ENCODE measurements at places on chromosomes 7 and 10.

DNA sequence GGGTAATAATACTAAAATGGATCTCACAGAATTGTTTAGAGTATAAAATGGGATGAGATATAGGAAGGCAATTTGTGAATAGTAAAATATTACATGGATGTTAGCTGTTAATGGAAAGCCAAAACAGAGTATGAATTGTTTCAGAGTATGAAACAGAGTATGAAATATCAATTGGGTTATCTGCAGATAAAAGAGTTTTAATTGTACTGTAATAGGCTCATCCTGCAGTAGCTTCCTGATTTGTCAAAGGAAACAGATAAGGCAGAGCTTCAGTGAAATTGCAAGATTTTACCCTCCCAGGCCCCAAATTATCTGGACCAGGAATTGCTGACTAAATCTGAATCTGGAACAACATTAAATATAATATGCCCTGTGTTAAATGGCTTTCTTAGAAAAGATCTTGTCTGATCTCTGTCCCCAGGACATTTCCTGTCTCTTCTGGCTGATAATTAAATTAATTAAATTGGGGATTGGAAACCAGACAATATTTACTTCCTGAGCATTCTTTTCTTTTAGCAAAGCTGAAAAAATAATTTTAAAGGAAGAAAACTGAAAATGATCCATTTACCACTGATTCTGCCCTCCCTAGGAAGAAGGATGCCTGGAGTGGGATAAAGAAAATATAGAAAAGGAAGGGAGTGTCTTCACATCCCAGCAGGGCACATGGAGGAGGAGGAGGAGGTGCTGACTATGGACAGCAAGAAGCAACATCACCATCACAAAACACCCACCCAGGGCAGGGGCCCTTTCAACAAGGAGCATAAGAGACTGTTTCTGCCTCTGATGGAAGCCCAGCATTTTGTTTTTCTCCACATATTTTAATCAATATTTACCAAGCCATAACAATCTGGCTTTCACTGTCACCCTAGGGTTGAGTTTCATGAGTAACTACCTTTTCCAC, 18.5 kb downstream of the PTN start:
- DNase-seq, result no peak

DNA sequence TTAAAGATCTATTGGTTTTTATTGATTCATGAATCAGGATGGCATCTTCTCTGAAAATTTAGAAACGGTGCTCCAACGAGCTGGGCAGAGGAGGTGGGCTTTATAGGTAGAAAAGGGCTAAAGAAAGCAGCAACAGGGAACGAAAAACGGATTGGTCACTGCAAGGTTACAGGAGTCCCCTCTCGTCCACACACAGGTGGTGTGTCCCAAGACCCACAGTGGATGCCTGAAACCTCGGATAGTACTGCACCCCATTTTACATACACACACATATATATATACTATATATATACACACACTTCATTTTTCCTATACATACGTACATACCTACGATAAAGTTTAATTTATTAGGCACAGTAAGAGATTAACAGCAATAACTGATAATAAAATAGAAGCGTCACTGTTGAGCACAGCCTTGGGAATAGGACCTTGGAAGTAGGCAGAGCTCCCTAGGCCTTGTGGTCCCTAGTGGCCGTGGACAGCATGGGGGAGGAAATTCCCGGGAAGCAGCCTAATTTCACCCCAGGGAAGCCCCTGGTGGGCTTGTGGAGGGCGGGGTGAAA, 737 bp upstream of the NUB1 start:
- DNase-seq, result no peak

- DNase-seq, result no peak
Observed at GRCh38 chr10:129397198-129397974, 69.7 kb upstream of the MGMT start.

- no peak for DNase-seq
Observed at GRCh38 chr10:60139290-60139689, 232.9 kb upstream of the CCDC6 start.

DNA sequence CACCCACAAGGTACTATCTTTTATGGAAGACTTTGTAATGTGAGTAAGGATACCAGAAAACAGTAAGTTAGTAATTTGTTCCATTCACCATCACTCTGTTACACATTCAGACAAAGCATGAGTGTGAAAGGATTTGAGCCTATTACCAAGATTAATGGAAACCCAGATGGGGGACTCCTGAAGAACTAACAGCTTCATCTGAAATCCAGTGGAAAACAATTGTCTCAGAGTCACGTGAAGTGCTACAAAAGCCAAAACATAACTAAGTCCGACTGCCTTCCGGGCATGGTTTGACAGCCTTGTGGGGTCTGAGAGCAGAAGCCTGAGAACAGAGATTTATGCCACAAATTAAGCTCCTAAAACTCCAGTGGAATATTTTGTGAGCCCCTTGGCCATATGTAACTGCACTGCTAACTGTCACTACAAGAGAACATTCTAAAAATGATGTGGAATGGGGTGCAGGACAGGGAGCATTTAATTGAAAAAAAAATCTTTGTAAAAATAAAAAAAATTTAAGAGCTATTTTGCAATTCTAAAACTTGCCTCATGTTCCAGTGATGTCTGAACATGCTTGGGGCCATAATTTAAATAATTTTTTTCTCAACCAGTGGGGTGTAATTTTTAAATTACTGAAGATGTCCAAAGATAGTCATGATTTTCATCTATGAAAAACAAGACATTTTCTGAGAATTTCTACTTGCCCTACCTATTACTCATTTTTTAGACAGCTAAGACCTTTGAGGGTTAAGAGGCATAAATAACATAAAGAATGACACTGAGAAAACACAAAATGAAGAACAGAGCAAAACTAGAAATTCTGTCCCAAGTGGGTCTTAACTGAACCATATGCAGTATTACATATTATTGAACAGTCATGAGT, 555.0 kb downstream of the INHBA start:
- DNase-seq, result peak; percentile 55

DNA sequence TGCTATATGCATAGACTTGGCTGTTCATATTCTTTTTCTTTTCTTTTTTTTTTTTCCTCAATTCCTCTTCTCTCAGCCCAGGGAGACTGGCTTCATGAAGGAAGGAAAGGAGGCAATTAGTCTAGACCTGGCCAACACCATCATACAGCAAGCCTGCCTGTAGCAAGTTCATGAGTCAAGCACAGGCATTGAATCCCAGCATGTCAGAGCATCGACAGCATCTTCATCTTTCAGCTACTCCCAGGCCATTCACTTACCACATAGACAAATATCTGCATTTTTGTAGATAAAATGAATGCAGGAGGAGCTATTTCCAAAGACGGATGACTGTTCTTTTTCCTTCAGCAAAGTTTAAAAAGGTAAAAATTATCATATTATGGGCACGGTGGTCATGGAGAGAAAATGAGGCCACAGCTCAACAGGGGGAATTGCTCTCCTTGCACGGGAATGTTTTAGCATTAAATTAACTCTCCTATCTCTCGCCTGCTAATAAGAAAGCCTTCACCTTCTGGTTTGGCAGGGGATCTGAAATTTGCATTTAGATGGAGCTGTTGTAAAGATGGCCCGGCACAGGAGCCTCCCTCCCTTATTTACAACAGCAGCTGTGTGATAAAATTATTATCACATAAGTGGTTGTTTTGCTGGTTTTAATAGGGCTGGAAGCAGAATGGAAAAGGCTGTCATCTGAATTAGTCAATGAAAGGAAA, 626.5 kb upstream of the AUTS2 start:
- peak; percentile 34 for DNase-seq

DNA sequence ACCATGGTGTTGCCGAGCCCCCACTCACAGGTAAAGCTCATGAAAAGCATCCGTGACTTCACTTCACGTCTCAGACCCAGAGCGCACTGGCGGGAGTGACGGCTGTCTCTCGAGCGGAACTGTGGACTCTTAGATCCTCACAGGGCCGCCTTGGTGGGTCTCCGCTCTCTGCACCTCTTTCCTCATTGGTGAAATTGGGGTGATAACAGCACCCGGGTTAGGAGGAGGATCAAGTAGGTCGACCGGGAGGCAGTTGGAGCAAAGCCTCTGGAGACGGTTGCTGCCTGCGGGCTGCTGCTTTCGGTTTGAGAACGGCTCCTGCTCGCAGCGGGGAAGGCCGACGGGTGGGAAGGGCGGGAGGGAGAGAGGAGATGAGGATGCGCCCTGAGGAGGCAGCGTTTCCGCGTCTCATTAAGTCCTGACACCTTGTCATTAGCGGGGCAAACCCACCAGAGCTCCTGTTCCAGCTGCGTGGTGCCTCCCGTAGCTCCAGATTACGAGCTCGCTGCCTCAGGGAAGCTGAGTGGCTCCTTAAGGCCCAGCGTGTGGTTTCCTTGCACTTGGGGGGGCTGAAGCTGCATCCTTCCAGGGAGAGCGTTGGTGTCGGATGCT, 51.9 kb upstream of the CFAP46 start:
- no peak for DNase-seq

- DNase-seq, result no peak
Observed at GRCh38 chr7:158979635-158980351, 123.4 kb downstream of the DYNC2I1 start.

DNA sequence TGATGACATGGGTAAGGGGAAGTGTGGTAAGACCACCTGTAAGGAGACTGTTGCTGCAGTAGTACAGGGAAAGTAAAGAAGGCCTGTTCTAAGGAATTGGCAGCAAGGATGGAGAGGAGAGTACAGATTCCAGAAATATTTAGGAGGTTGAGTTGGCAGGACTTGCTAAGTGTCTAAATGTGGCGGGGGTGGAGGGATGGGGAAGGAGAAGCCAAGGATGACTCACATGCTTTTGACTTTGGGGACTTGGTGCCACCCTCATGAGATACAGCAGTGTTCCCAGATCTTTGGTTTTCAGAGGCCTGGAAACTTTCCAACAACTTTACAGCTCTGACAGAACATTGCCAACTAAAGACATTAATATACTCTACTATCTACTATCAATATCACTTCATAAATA, 45.4 kb downstream of the CDK6 start:
- peak; percentile 80 for DNase-seq

GRCh38 chr7:11252705-11253272, 279.1 kb downstream of the PHF14 start:
- DNase-seq, result no peak

DNA sequence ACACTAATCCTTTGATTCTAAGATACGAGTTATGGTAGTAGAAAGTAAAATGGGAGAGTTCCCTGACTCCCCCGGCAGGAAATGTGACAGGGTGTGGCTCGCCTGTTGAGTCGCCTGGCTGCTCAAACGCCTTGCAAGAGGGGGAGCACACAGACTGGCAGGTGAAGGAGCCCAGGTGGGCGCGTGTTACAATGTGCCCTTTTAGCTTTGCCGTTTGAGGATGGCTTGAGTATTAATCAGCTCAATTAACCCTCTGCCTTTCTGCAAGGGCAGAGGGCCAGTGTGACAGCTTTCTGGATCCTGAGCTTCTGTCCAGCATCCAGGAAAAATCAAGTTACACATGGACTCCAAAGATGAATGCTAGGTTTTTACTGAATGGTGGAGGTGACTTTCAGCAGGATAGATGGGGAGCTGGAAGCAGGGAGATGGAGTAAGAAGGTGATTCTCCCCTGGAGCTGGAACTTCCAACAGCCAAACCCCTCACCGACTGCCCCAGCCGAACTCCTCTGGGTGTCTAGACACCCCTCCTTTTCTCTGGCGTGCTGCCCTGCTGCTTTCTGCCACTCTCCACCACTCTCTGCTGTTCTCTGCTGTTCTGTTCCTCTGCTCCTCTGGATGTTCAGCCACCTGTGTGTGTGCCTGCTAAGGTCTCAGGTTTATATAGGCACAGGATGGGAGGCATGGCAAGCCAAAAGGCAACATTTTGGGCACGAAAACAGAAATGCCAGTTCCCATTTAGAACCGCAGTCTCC, 548.8 kb upstream of the KCND2 start:
- DNase-seq, result no peak

All from astrocyte (in vitro differentiated cells and primary cell).